NB4 (cell line): ENCODE measurements at places on chromosomes 11 and 22.

GRCh38 chr11:78392854-78393253 lies 24.8 kb downstream of the GAB2 start:
- DNase-seq = no peak

DNA sequence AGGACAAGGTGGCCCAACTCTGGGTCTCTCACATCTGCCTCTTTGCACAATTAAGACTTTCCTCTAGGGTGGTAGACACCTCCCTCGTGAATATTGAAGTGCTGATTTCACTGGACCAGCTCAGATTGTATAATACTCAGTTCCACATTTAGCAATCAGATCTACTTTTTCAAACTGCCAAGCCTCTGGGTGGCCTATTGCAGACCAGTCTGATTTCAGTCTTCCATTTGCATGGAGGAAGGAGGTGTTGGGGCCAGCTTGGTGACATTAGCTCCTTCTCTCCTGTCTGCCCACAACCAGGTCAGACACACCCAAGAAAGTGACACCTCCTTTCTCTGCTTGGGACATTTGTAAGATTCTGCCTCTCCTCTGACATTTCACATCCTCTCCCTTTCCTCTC lies 78.2 kb downstream of the PPFIBP2 start:
- peak; percentile 64 for DNase-seq

DNA sequence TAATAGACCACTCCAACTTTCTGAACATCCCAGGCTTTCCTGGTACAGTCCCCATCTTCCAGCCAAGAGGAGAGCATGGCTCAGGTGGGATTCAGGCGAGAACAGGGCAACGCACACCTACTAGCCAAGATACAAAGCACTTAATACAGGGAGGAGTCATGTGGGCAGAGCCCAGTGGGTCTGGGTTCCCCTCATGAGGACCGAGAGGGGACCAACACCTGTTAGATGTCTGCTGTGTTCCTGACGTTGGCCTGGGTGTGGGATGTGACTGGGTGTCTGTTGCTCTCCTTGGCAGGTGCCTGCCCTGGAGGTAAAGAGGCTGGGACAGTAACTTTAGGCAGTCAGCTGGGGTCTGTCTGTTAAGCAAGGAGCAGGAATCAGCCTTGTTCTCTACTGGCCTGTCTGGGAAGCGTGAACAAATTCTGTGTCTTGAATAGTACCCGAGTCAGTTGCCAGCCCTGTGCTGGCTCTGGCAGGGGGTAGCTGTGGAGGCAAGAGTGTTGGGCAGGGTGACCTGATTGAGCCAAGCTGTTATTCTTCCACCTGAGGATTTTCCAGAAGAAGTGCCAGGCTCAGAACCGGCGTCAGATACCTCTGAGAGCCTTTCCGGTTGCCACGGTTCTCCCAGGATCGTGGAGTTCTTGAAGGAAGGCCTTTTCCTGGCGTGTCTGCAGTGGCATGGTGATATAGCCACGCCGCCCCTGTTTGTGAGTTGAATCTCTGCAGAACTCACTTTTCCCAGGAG lies 56.3 kb downstream of the BCR start:
- DNase-seq = no peak

GRCh38 chr22:24765166-24765565 lies 9.4 kb downstream of the PIWIL3 start:
- no peak for DNase-seq

GRCh38 chr11:79265756-79266322 lies 175.0 kb downstream of the TENM4 start:
- DNase-seq = no peak

GRCh38 chr11:113773092-113773415 lies 438 bp downstream of the ZW10 start:
- peak; percentile 39 for DNase-seq

- no peak for DNase-seq
Observed at GRCh38 chr11:69704508-69705253, 859 bp upstream of the FGF19 start.

- no peak for DNase-seq
Observed at GRCh38 chr11:28476049-28476448, 367.9 kb downstream of the METTL15 start.

DNA sequence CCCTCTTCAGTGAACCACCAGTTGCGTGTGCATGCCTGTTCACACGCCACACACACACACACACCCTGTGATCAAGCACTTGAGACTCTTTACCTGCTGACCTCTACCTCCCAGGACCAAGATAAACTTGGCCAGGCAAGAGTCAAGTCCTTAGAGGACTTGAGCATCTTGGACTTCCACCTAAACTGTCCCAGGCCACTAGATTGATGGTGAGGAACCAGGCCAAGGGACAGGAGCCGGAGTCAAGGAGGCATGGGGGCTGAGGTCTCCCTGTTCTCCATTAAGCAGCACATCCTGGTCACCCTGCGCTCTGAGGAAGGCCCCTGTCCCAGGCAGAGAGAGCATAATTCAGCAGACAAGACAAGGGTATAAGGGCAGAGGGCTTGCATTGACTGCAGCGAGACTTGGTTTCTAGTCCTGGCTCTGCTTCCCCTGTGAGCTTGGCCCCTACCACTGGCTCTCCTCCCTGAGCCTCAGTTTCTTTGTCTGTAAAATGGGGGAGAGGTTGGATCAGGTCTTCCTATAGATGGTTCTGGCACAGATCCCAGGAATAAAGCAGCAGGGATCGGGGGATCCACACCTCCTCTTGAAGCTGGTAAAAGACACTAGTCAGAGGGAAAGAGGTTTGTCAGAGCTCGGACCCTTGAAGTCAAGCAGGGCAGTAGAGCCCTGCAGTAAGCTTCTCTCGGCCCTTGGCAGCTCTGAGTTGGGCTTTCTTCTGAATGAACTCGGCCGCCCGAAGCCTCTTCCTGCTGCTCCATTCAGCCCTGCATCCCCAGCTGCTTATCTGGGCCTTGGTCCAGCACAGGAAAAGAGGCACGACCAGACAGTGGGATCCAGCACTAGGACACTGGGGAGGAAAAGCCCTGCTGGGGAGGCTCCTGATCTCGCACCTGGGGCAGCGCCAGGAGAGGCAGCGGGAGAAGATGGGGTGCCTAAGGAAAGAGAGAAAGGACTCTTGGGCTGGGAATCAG lies 2.0 kb downstream of the CREB3L1 start:
- DNase-seq = no peak

DNA sequence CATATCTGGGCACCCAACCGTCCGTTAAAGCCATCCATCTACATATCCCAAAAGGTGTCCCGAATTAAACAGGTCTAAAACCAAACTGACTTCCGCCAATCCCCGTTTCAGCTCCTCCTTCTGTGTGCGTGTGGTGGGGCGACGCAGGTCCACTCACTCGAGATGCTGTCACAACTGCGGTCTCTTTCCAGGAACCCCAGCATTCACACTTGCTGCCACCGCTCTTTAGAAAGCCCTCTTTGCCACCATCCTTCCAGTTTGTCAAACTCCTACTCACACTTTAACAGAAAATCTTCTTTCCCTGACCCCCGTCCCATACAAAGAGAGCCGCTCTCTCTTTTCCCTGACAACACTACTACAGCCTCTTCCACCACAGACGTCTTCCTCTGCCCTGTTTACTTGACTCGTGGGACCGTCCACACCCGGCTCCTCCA lies 467 bp downstream of the ESS2 start:
- DNase-seq = no peak
